Posterior vena cava (tissue), 2 donors: ENCODE measurements at places on chromosomes 4 and X. TPM values are rescaled to one million over a fixed set of nuclear protein-coding genes. Genes with fewer than 3 reads are reported as not detected.
A peak's percentile ranks its signal among the peaks of the same experiment; 100 is the strongest.

Gene SNX12
- total RNA-seq: 54.6 TPM

Gene CHRDL1
- 107 TPM for total RNA-seq

Gene HTN1
- total RNA-seq: not detected

Gene FDCSP
- not detected for total RNA-seq

Gene RASSF6
- total RNA-seq: not detected

GRCh38 chr4:157655096-157655809, 434.7 kb downstream of the GRIA2 start:
- DNase-seq: no peak

- no peak for DNase-seq
Measured at GRCh38 chr4:78953769-78954666, 14.8 kb upstream of the PAQR3 start.

DNA sequence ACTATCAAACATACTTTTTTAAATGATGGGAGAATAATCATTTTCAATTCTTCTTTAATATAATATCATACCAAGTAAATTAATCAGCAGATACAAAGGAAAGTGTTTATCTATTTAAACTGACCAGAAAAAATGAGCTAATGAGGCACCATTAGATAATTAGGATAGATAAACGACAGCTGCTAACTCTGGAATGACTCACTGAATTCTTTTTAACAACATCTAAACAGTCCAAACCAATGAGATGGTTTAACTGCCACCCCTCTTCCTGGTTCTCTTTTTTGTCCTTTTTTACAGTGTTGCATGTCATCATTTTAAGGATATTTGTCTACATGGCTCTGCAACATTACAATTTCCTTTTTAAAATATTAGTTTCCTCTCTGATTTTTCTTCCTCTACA, 41.6 kb downstream of the UNC5C start:
- no peak for DNase-seq

GRCh38 chrX:7950865-7951264, 23.7 kb upstream of the PNPLA4 start:
- no peak for DNase-seq

GRCh38 chr4:100842856-100843255, 325.0 kb upstream of the EMCN start:
- DNase-seq: no peak

GRCh38 chr4:139666735-139667281, 1.2 kb downstream of the MGST2 start:
- no peak for DNase-seq

DNA sequence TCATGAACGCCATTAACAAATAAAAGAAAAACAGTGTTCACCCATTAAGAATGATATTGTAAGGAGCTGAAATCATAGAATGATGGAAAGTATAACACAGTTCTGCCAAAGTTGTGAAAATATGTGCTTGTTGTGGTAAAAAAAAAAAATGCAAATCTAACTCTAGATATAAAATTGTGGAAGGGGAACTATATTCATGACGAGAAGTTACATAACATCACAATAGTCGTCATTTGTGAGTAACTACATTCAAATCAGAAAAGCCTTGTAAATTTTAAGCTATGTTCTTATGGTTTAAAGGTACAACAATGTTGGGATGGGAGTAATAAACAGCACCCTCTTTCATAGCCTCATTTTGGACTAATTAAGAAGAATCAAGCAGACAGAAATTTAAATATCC, 57.6 kb upstream of the PRDM8 start:
- DNase-seq: no peak

DNA sequence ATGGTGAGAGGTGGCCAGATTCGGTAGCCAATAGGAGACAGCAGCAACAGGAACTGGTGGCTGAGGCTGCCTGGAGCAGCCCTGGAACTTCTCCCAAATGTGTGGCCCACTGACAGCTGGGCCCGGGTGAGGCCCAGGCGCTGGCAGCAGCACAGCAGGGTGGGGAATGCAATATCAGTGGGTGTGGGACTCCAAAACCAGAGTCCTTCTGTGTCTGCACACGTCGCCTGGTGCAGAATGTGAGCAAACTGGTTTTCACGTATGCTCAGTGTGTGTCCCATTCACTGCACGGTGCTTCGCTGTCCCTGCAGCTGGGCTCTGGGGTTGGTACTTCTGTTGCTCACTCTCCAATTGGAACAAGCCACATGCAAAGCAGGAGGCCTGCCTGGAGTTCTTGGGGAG, 14.4 kb upstream of the CENPU start:
- DNase-seq: no peak

DNA sequence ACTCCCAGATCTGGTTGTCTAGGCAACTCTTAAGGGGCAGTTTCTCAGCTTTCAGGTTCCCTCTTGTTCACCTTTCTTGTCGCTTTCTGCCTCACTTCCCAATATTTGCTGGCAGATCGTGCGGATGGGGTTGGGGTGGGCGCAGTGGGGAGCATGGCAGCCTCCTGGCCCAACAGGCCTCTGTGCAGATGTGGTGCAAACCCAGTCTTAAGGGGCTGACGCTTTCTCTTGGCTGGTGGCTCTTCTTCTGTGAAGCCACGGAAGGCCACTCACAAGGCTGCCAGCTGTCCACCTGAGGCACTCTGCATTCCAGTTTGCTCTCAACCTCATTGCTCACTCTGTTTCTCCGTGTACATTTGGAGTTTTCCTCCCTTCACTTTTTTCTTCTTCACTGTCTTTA, 61.7 kb downstream of the NBDY start:
- peak; percentile 29 for DNase-seq

GRCh38 chrX:153226344-153227185, 47.5 kb downstream of the MAGEA1 start:
- DNase-seq: no peak

- no peak for DNase-seq
Measured at GRCh38 chr4:139144161-139144859, 32.7 kb downstream of the ELF2 start.

DNA sequence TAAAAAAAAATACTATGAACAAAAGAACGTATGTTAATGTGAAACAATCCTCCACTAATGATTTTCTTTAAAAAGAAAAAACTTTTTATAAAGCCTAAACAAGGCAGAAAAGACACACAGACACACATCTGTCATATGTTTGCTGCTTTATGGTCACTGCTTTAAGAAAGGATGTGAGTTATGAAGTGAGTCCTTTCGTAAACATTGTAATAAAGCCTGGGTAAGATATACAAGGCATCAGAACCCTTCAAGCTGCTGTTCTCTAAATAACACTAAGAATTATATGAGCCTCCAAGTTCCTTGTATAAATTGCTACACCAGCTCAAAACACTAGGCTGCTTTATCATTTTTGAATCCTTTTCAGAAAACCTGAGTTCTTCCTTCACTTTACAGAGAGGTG, 81.6 kb downstream of the FBXO8 start:
- DNase-seq: no peak

GRCh38 chrX:54178100-54178940, 4.7 kb downstream of the FAM120C start:
- no peak for DNase-seq

- DNase-seq: no peak
Measured at GRCh38 chr4:53508446-53508845, 82.8 kb downstream of the LNX1 start.

GRCh38 chrX:16788477-16788876, 2.2 kb downstream of the TXLNG start:
- no peak for DNase-seq

GRCh38 chr4:26344901-26345564, 24.2 kb downstream of the RBPJ start:
- no peak for DNase-seq

DNA sequence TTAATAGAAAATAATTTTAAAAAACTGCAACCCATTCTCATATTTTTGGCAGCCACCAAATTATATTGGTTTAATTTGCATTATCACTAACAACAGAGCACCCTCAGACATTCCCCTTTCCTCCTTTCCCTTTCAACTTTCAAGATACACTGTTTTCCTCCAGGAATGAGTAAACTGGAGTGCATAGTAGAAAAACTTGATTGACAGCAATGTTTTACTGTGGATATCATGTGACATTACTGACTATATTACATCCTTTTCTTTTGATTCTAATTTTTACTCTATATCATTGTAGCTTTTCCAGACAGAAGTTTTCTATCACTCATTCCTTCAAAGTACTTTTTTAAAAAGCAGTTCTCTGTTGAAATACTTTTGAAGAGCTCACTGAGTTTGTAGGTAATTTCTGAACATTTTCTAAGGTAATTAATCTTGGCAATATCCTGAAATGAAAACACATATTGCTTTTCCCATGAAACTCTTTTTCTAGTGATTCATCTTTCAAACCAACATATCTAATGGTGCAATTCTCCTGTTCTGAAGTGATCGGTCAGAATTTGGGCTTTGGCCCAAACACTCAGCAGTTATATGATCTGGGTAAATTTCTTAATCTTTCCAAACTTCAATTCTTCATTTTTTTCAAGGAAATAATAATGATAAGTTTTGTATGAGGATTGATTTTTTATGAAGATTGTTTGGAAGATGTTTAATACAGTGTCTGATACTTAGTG, 920.4 kb upstream of the EPHA5 start:
- DNase-seq: no peak

DNA sequence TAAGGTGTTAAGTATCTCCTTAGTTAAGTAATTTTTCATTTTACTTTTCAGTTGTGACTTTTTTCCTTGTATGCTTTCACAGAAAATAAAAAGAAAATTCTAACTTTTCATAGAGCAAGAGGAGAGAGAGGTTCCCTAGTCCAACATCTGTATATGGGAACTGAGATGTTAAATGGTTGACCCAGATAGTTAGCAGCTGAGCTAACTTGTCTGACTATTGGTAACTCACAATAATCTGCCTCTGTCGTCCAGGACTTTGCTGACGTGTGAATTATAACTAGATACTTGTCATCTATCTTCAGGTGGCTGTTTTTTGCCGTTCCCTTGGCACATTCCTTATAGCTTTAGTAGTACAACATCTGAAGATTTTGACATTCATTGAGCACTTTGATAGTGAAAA, 29.9 kb downstream of the TBC1D19 start:
- DNase-seq: no peak

DNA sequence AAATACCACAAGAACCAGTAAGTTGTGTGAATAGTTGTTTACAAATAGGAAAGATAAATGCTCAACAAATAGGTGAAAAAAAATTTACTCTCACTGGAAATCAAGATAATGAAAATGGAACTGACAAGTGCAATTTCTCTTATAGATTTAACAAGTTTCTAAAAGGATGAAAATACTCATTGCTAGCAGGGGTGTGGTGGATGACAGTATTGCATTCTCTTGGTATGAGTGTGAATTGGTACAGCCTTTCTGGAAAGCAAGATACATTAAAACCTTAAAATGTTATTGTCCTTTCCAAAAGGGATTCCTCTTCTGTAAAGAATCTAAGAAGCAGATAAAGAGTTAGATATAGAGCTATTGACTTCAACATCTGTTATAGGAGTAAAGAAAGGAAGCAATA, 240.0 kb upstream of the RPS6KA3 start:
- no peak for DNase-seq

DNA sequence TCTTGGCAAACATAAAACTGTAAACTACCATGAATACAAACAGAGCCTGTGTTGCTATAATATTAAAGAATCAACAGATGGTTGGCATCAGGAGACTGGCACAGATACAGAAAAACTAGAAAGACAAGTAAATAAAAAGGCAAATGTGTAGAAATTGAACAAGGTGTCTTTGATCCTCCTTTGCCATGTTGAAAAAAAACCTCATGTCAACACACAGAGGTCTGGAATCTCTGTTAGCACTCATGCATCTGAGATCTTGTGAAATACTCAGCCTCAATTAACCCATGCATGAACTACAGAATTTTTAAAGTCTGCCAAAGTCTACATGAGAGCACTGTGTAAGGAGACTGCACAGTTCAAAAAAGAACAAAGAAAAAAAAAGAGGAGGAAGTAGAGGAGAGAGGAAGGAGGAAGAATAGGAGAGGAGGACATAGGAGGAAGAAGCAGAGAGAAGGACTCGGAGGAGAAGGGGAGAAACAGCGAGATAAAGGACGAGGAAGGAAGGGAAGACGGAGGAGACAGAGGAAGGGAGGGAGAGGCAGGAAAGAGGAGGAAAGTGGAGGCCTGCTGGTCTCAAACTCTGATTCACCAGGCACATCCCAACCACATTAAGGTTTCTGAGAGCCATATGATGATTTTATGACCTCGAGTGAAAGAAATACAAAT, 52.8 kb downstream of the PRDM5 start:
- DNase-seq: no peak

GRCh38 chr4:42633605-42634388, 23.1 kb downstream of the ATP8A1 start:
- no peak for DNase-seq
